Foreskin keratinocyte (primary cell): ENCODE measurements at places on chromosomes 11 and 22.

- no peak for DNase-seq
These were observed 11.3 kb downstream of the CDC42BPG start for GRCh38 chr11:64833198-64833502.

DNA sequence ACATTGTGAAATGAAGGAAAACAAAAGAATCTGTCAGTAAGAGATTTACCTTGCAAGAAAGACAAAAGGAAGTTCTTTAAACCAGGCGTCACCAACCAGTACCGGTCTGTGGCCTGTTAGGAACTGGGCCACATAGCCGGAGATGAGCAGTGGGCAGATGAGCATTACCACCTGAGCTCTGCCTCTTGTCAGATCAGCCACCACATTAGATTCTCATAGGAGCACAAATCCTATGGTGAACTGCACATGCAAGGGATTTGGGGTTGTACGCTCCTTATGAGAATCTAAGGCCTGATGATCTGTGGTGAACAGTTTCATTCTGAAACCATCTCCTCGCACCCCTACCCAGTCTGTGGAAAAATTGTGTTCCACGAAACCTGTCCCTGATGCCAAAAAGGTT is 108.2 kb downstream of the CYP2R1 start:
- no peak for DNase-seq

- DNase-seq, result no peak
These were observed 86.6 kb downstream of the EHF start for GRCh38 chr11:34707462-34707840.

GRCh38 chr11:66012946-66013761 is 1.3 kb downstream of the CST6 start:
- DNase-seq, result no peak

DNA sequence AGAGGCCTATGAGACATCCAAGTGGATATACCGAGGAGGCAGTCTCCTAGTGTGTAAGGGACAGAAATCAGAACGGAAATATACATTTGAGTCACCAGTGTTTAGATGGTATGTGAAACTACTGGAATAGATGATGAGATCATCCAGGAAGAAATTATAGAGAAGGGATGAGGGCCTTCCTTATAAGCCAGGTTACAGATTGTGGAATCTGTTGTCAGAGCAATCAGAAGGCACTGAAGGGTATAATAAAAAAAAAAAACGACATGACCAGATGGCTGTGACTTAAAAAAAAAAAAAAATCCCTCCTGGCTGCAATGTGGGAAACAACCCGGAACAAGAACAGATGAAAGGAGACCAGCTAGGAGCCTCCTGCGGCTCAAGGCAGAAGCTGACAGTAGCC is 2.7 kb downstream of the MAJIN start:
- peak; percentile 85 for DNase-seq
